ENCODE measurements at places on chromosomes 4 and X.

DNA sequence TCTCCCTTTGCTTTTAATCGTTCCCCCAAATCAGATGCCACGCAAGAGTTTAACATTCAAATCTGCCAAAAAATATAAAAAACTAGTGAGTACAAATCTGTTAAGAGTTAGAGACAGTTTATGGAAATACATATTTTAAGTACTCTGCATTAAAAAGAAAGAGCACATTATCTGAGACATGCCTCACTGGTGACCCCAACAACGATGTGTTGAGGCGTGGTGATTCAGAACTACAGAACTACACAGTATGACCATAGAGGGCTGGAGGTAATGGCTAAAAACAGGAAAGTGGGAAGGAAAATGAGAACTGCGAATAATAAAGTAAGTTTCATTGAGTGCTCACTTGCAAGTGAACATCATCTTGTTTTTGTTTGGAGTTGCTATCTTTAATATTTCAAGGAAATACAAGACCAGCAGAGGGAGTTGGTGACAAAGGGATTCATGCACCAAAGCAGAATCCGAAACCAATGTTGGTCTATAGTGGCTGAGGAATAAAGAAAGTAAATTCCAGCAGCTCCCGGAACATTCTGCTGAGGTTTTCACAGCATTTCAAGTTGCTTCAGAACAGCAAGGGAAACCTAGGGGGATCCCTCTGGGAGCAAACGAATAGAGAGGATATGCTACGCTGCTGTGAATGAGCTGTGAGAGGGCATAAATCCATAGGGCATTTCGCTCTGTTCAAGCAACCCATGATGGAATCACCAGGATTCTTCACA lies 92.2 kb downstream of the DCHS2 start:
- DNase-seq: peak; percentile 17

DNA sequence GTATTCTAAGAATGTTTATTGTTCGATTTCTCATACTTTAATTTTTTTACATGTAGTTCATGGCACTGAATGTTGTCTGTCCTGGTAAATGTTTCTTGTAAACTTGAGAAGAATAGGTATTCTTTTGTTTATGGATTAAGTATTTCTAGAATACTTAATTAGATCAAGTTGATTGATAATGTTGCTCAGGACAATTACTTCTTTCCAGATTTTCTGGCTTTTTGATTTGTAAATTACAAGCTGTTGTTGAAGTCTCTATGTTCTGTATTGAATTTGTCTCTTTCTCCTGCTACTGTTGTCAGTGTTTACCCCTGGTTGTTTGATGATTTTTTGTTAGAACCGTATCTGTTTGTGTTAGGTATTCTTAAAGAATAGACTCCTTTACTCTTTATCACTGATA lies 1720.9 kb upstream of the AGA start:
- no peak for DNase-seq

- DNase-seq: no peak
These were observed 29.8 kb downstream of the DCAF8L2 start for GRCh38 chrX:27619975-27620374.

DNA sequence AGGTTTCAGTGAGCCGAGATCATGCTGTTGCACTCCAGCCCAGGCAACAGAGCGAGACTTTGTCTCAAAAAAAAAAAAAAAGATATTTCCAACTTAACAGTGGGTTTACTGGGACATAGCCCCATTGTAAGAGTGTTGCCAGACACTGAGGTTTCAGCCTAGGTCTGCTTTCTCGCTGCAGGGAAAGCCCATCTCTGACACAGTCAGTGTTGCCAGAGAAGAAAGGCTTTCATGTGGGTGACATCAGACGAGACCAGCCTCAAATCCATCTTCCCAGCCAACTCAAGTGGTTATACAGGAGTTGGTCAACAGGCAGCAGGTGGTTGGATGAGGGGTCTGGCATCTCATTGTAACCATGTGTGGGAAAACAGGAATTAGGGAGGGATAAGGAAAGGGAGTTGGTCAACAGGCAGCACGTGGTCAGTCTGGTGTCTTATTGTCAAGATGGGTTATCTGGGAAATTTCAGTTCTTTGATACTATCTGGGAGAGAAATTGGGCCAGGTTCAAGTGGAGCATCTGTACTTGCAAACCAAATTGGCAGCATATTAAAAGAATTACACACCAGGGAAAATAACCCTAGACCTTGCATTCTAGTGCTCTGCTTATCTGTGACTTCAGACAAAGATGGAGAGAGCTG lies 41.1 kb downstream of the NELFA start:
- DNase-seq: peak; percentile 79

DNA sequence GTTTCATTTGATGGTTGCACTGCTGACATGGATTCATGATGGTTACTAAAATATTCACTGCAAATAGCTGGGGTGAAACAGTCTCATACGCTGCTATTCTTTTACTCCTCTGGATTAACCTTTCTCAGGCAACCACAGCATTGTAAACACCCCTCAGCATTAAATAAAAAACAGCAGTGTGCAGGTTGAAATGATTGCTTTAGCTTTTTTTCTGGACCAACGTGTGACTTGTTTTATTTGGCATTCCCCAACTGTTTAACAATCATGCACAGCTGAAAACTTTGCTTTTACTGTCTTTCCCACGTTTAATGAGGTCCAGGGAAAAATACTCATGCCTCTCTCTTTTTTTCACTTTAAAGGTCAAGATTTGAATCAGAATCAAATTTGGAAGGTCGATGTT lies 490.8 kb downstream of the RAPGEF2 start:
- DNase-seq: no peak

- no peak for DNase-seq
These were observed 964.3 kb upstream of the GRIA3 start for GRCh38 chrX:122219735-122220134.

GRCh38 chr4:44740201-44740600 lies 13.8 kb upstream of the GNPDA2 start:
- no peak for DNase-seq

GRCh38 chr4:115918149-115918548 lies 804.7 kb upstream of the NDST4 start:
- DNase-seq: no peak

GRCh38 chr4:75686346-75686745 lies 13.1 kb upstream of the G3BP2 start:
- DNase-seq: no peak

DNA sequence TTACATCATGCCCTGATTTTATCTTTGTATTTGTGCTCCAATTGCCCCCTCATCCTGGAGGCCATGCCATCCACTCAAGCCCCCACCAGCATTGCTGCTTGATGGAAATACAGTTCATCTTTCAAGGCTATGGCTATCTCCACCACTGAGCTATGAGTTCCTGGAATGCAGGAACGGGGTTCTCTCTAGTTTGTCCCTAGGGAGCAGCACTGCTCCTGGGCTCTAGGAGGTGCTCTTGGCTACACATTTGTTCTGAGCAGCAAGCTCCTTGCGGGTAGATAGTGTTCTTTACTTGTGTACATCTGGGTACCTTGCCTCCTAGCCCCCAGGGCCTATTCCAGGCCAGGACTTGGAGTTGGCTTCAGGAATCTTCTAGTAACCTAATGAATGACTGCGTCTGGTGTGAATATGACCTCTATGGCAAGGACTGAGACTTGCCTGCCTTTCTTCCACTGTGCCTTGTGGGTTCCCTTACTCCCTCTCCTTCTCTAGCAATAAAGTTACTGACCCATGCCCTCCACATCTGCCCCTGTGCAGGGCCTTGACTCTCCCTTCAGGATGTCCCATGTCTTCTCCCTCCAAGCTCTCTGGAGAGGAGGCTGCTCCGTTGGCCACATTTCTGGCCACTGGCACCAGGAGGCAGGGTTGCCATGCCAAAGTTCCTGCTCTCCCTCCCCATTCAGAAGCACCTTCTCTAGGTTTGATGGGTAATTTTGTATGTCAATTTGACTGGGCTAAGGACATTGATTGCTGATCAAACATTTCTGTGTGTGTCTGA lies 7.6 kb downstream of the CITED1 start:
- no peak for DNase-seq

GRCh38 chr4:177485528-177485927 lies 43.3 kb upstream of the AGA start:
- DNase-seq: no peak

- no peak for DNase-seq
These were observed 1.9 kb upstream of the G3BP2 start for GRCh38 chr4:75675004-75675531.

DNA sequence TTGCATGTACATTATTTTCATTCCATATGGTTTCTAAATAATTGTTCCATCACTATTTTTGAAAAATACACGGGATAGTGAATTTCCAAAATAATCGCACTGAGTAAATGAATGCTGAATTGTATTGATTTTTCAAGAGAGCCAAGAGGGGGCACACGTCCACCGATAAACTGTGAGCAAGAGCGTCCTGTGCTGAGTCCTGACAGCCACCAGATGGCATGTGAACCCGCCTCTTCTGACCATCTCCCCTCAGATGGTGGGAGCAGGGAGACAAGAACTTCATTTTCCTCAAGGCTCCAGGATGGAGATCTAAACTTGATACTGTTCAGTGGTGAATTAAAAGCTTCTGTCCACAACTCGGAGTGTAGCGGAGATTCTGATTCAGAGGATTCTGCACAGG lies 30.6 kb upstream of the IL9R start:
- peak; percentile 15 for DNase-seq

DNA sequence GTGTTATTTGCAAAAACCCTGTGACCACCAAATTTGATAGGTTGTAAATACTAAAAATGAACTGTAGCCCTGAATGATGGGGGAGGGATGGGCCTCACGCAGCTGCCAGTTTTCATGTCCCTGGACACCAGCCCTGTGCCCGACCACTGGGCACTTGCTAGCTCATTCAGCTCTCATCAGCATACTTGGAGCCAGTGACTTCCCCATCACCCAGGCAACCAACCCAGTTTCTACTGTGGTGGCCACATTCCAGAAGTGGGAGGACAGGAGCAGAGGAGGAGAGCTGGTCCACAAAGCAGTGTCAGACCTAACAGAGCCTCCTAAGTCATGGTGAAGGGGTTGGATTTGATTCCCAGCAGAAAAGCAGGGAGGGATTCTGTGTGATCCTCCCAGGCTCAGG lies 128.2 kb downstream of the CPEB2 start:
- peak; percentile 90 for DNase-seq

DNA sequence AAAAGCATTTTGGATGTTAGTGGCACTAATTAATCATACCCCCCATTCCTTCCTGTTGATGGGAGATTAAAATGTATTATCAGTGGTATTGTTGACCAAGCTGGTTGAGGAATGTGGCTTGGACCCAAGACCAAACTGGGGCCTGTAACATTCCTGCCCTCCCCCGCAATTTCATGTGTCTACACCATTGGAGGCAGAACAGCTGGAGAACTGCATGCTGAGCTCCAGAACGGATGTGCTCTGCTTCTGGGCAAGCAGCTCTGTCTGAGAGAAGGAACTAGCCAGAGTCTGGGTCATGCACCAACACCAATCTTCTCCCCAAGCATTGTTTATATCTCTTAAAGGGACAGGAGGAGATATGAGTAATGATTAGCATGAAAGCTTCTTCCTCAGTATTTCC lies 185.5 kb downstream of the CEP135 start:
- no peak for DNase-seq

- DNase-seq: no peak
These were observed 6.5 kb upstream of the SHISA3 start for GRCh38 chr4:42390622-42391354.

DNA sequence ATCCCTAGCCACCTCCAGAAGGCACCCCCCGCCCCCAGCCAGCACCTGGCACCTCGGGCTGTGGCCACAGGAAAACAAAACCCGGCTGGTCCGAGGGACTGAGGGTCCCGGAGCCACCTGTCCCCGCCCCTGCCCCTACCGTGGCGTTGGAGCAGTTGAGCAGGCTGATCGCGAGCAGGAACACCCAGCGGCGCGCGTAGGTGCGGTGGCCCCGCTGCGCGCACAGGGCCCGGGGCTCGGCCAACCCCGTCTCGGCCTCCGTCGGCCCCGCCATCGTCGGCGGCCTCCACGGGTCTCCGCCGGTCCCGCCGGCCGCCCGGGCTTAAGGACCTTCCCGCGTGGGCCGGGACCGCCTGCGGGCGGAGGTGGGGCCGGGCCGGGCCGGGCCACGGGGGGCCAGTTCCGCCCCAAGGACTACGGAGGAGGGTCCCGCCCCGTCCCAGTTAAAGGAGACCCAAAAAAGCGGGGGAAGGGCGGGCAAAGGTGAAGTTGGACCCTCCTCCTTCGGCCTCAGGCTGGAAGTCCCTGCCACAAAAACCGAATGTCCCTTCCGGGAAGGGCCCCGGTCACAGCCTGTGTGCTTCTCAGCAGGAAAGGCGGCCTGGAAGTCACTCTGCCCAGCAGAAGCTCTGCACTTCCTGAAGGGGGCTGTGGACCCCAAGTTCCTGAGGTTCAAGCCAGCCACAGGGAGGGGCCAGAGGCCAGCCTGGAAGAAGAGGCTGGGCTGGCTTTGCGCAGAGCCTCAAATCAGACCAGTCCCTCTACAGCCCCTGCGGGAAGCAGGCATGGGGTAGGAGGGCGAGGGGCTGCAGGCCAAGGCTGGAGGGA lies at the start of gene SLC49A3:
TSS of gene SLC49A3 (minus strand) at position 298 of the 828 bp plus-strand sequence. CDS start at position 274, 24 bp downstream.
- DNase-seq: no peak

DNA sequence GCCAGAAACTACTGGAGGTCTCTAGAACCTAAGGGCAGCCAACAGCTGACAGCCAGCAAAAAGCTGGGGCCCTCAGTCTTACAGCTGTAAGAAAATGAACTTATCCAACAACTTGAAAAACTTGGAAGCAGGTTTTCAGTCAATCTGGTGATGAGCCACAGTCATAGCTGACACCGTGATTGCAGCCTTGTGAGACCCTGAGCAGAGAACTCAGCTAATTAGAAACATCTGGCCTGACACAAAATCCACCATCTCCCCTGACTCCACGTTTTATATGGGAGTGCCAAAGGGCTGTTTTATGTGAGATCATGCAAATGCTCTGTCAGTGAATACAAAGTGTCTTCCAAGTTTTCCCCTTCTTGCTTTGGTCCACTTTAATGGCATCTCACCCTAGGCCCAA lies 198.8 kb upstream of the DCAF8L1 start:
- DNase-seq: no peak

- DNase-seq: no peak
These were observed 213.6 kb upstream of the NRK start for GRCh38 chrX:105608745-105609144.

- DNase-seq: no peak
These were observed 65.7 kb downstream of the RBM47 start for GRCh38 chr4:40564004-40564403.

GRCh38 chr4:6235901-6236640 lies 33.6 kb upstream of the WFS1 start:
- DNase-seq: no peak

DNA sequence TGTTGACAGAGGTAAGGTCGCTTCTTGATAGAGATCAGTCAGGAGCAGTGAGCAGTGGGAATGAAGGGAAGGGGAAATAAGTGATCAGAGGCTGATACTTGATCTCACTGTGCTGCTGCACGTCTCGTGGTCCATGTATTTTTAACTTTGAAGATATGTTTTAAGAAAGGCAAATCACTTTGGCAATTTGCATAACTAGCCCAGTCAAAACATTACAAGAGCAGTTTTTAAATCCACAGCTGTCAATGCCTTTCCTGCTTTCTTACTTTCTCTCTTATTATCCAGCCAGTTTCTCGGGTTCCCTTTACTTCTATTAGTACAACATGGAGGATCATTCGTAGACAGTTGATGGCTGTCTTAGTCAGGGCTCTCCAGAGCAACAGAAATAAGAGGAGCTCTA lies 472.8 kb downstream of the TMA16 start:
- DNase-seq: no peak
